GM13977 (cell line): ENCODE measurements at places on chromosomes 3 and 15.

GRCh38 chr15:39499042-39499441 lies 81.8 kb upstream of the THBS1 start:
- DNase-seq: no peak

GRCh38 chr15:64461721-64462162 lies 1.4 kb downstream of the ZNF609 start:
- DNase-seq: peak; percentile 53

- no peak for DNase-seq
These were observed 5.1 kb upstream of the CCR1 start for GRCh38 chr3:46213201-46213600.

GRCh38 chr15:29533647-29534046 lies 264.0 kb upstream of the NSMCE3 start:
- no peak for DNase-seq

- DNase-seq: no peak
These were observed 470.5 kb upstream of the THBS1 start for GRCh38 chr15:39110336-39110735.

DNA sequence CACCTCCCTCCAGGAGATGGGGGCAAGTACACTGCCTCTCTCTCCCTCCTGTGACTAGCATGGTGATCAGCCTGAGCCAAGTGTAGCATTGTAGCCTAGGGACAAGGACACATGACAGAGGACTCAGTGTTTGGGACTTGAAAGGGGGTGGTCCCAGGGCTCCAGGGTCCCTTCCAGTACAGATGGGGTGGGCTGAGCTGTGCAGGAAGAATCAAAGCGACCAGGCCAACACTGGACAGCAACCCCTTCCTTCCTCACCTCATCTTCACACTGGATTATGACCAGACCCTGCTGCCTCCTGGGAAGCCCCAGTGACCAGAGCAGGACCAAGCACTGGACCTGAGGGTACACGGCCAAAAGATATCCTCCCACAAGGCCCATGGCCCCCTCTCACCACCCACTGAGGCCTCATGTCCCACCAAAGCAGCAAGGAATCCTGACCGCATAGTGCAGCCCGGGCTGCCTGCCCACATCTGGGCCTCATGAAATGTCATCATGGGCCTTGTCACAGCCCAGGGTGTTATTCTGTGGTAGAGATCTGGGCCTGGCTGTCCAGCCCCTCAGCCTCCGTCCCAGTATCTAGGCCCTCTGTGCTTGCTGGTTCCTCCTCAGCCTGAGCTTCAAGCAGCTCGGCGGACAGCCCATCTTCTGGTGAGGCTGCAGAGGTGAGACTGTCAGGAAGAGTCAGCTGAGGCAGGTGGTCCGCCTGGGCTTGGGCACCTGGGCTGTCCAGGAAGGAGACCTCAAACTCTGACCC lies 9.5 kb downstream of the GORASP1 start:
- DNase-seq: no peak

GRCh38 chr3:188178293-188178936 lies 24.5 kb downstream of the LPP start:
- DNase-seq: no peak

DNA sequence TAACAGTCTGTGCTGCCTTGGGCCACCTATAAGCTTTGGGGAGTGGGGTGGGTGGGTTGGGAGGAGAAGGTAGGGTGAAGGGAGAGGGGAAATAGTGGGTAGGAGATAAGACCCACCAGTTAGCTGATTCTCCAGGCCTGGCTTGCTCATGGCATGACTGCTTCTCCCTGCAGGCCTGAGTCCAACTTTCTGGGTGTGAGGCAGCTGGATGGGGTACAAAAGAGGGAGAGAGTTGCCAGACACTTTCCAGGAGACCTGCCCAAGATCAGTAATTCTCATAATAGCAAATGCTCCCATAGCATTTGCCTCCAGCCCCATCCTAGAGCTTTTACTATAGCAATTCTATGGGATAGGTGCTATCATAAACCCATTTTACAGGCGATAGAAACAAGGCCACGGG lies 7.7 kb downstream of the CGNL1 start:
- no peak for DNase-seq

- DNase-seq: no peak
These were observed 237.6 kb downstream of the ITPR1 start for GRCh38 chr3:4730719-4731118.

DNA sequence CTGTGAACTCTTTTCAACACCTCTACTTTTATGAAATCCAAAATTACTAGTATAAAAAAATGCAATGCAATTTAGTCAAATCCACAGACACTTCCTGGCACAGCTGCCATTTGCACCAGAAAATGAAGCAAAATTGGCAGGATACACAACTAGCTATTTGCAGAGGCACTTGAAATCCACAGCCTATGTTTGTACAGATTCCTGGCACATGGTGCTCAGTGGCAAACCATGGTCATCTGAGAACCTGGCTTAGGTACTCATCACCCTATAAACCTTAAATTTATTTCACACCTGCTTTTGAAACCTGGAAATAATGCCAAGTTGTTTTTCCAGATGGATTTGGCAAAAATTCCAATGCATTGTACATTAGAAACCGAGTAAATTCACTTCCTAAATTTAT lies 20.2 kb upstream of the PPM1L start:
- no peak for DNase-seq

DNA sequence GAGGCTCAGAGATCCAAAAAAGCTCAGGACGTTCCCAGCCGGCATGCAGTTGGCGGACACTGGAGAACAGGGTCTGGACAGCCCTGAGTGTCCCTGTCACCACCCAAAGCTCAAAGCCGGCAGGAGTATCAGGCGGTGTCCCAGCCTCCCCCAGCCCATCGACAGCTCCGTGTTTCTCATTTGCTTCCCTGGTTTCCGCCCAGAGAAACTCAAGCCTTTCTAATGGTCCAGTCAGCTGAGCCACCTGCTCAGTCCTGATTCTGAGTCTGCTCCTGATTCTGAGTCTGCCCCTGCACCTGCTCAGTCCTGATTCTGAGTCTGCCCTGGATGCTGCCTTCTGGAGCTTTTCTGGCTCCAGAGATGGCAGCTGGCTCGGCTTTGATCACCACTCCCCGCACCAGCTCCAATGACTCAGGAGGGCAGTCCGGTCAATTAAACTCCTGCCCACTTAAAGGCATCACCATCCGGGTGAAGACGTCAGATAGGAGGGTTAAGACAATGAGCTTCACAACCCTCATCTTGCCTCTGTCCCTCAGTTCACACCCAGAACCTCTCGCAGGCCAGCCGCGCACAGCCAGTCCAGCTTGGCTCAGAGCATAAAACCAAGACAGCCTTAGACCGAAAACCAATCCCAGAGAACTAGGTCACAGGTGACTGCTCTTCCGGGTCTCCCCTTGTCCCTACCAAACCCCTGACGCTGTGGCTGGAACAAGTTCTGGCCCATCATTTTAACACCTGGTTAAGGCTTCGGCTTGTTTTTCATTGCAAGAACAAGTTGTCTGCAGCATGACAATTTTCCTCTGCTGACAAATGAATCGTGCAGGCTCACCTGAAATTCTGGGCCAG lies 6.8 kb downstream of the PCSK6 start:
- no peak for DNase-seq

- no peak for DNase-seq
These were observed 267.5 kb downstream of the VGLL3 start for GRCh38 chr3:86723433-86723832.

DNA sequence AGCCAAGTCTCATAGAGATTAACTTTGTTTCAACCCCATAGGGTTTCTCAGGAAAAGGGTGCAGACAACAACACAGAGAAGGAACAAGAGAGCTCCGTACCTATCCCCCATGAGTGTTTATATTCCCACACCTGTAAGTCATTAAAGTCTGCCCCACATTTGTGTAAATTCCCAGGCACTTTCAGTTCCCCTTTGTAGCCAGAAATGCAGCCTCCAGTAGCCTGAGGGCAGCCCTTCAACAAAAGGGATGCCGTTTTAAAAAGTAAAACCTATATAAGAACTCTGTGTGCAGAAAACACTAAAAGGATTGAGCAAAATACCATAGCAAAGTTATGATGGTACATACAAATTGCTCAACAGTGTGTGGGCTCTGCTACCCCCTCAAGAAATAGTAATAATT lies 59.7 kb upstream of the TMEM108 start:
- no peak for DNase-seq

DNA sequence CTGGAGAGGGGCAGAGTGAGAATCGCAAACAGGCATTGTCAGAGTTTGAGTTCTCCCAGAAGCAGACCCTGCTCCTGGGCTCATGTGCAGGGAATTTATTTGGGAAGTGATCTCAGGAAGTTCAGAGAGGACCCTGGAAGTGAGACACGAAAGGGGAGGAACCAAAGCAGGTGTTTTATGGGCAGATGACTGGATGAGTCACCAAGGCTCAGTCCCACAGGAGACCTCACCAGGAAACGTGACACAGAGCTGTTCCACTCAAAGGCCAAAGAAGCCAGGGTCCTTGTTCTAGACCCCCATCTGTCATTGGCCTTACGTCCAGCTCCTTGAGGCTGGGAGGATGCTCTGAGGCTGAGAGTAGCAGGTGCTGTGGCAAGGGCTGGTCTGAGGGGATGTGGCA lies 43.4 kb upstream of the SEC22A start:
- DNase-seq: no peak

DNA sequence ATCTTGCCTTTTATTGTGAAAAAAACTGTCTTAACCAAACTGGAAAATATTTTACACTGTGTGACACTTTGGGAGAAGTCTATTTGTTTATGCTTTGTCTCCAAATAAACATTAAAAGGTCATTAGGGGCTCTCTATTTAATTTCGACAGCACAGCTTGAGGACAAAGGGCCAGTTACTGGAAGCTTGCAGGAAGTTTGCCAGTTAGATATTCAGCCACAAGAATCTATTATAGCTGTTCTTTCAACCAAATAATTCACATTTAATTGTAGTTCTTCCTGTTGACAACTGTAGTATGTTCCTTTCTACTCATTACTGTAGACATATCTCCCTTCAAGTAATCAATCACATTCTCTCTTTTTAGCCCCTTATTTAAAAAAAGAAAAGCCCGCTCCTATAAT lies 6.1 kb downstream of the CP start:
- no peak for DNase-seq

DNA sequence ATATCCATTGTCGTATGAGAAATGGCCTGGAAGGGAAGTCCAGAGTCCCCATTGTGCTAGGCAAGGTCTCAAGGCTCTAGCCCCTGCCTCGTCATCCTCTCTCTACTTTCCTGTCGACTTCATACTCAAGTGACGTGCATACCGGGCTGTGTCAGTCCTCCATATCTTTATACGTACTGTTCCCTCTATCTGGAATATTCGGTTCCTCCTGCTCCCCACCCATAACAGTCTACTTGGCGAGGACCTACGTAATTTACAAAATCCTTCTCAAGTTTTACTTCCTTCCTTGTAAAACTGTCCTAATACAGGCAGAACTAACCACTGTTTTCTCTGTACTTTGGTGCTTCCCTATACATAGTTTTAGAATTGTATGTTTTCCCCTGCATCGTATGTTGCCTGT lies 2.2 kb upstream of the ALPK3 start:
- no peak for DNase-seq

DNA sequence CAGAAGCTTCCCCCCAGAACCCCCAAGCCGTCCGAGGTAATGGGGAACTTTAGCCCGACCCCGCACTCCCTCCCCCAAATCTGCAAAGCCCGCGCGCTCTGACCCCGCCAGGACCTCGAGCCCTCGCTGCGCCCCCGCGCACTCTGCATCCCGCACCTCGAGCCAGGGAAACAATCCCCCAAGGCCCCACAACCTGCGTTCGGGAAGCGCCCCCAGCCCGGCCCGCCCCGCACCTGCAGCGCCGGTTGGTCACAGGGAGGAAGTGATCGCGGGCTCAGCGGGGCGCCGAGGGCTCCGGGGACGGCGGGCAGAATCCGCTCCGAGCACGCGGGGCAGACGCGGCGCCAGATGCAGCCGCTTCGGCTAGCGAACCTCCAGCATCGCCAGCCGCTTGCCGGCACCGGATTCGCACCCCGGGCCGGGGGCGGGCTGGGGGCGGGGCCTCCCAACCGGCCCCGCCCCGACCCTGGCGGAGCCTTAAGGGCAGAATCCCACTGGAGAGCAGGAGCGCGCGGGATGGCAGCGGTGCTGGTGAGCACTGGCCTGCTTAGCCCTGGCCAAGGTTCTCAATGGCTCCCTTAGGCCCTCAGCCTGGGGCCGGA lies at the start of gene CAMKV:
Gene CAMKV (minus strand): TSS at position 382 of the 602 bp plus-strand sequence. CDS start 7,518 bp downstream, outside the sequence.
- DNase-seq: peak; percentile 63

DNA sequence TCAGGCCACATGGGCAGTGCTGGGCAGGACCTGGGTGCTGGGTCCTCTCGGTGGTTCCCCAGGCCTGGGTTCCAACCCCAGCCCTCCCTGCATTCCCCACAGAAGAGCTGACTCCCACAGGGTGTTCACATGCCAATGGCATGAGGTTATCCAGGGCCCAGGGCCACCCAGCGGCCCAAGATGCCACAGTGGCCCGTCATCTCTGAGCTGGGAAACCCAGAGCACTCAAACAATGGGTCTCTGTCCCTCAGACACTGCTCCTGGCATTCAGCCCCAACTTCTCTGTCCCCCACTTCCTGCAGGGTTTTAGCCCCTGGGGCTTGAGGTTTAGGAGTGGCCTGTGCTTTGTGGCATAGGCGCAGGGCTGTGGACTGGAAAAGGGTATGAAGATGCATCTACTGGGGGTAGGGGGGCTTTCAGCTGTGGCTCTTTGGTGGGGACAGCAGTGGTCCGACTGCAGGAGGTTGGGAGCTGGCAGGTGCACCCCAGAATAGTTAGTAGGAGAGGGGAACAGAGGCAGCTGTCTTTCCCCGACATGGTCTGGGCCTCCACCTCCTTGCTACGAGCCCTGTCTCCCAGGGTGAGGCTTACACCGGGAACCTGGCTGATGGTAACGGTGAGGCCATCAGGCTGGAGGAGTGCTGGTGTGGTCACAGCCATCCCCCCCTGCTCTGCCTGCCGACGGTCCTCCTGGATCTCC lies 1.7 kb downstream of the CCDC9B start:
- no peak for DNase-seq

- peak; percentile 72 for DNase-seq
These were observed 12.8 kb downstream of the VILL start for GRCh38 chr3:38003371-38003816.

GRCh38 chr3:169117264-169117663 lies 546.2 kb downstream of the MECOM start:
- DNase-seq: no peak

DNA sequence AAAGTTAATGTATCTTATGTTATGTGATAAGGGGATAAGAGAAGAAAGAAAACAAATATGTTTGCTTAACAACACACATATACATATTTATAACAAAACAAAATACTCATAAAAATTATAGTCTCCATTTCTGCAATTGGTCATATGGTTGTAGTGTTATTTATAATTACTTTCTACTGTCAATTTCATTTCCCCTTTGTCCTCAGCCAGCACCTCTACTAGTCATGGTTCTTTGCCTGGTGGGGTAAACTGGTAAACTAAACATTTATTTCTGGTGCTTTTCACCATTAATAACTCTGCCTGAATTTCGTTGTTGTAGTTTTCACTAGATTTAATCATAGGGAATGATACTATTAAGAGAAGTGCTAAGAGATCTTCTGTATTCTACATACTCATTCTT lies 88.0 kb upstream of the ALCAM start:
- DNase-seq: no peak

GRCh38 chr3:52537165-52537620 lies 788 bp downstream of the UQCC5 start:
- no peak for DNase-seq

- no peak for DNase-seq
These were observed 37.1 kb upstream of the SLC25A36 start for GRCh38 chr3:140904521-140904920.

GRCh38 chr3:183281126-183281797 lies 28.2 kb downstream of the B3GNT5 start:
- no peak for DNase-seq
